ENCODE measurements at places on chromosomes 6 and 20.

- DNase-seq = no peak
Measured at GRCh38 chr6:161265554-161265953, 8.3 kb downstream of the AGPAT4 start.

- DNase-seq = no peak
Measured at GRCh38 chr6:80742481-80742880, 636.0 kb downstream of the BCKDHB start.

- no peak for DNase-seq
Measured at GRCh38 chr6:1267057-1267732, 44.7 kb upstream of the FOXQ1 start.

GRCh38 chr6:107125771-107126170 lies 10.5 kb upstream of the BEND3 start:
- no peak for DNase-seq

- DNase-seq = no peak
Measured at GRCh38 chr6:7469696-7470095, 71.8 kb upstream of the DSP start.

DNA sequence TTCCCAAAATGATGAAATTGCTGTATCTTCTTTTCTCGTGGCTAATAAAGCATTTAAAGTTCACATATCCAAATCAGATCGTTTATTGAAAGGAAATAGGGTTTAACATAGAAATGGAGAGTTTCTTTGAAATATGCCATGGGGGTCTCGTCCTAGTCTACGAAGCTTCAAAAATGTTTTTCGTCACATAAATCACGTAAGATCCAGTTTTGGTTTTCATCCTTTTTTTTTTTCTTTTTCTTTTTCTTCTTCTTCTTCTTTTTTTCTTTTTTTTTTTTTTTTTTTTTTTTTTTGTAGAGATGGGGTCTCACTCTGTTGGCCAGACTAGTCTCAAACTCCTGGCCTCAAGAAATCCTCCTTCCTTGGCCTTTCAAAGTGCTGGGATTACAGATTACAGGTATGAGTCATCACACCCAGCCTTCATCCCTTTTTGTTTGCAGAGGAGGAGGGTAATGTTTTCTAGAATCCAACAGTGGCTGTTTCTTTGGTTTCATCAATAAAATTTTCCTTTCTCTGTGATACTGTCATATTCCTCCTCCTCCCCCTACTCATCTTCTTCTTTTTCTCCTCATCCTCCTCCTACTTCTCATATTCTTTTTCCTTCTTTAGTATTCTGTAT lies 94.7 kb upstream of the LOC128125822 start:
- DNase-seq = no peak

DNA sequence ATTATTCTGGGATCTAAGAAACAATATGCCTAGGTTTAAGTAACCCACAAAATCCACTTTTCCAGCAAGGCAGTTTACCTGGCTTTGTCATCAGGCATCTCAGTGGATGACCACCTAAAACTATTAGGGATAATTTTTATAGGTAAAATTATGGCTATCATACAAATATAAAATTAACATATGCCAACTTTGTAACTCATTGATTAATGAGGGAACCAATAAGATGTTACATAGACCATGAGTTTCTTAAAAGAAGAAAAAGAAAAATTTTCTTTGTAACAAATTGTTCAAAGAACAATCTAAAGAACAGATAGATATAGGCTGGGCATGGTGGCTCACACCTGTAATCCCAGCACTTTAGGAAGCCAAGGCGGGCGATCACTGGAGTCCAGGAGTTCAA lies 49.7 kb upstream of the FILIP1 start:
- DNase-seq = no peak

- no peak for DNase-seq
Measured at GRCh38 chr6:37620519-37620918, 77.2 kb downstream of the MDGA1 start.

- no peak for DNase-seq
Measured at GRCh38 chr6:169215201-169215681, 38.4 kb downstream of the THBS2 start.

GRCh38 chr6:136192902-136193301 lies 57.2 kb downstream of the MTFR2 start:
- DNase-seq = no peak

DNA sequence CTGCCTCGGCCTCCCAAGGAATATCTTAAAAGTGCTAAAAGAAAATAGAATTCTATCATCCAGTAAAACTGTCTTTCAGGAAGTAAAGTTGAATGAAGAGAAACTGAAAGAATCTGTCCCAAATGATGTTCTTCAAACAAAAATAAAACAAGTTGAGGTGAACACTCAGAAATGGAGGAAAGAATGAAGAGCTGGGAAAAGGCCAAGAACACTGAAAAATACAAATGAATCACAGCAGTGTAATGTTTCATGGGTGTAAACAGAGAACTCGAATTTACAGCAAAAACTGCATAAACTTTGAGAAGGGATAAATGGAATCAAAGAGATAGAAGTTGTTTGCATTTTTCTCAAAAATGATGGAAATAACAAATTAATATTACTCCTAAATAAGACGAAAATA lies 317.3 kb downstream of the TAF4 start:
- no peak for DNase-seq

DNA sequence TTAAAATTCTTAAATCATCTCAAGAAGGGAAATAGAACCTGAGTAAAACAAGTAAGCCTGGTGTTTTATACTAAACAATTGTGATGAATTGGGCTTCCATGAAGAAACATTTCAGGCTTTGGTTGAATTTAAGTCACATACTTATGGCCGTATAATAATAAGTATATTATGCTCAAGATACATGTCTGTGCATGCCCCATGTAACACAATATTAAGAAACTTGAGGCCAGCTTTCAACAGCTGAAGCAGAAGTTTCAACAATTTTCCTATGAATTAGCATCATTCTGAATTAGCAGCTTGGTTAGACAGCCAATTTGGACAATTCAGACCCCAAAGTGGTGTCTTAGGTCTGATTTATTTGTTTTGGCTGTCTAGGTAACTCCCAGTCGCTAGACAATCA lies 243.7 kb downstream of the MYLK4 start:
- no peak for DNase-seq

DNA sequence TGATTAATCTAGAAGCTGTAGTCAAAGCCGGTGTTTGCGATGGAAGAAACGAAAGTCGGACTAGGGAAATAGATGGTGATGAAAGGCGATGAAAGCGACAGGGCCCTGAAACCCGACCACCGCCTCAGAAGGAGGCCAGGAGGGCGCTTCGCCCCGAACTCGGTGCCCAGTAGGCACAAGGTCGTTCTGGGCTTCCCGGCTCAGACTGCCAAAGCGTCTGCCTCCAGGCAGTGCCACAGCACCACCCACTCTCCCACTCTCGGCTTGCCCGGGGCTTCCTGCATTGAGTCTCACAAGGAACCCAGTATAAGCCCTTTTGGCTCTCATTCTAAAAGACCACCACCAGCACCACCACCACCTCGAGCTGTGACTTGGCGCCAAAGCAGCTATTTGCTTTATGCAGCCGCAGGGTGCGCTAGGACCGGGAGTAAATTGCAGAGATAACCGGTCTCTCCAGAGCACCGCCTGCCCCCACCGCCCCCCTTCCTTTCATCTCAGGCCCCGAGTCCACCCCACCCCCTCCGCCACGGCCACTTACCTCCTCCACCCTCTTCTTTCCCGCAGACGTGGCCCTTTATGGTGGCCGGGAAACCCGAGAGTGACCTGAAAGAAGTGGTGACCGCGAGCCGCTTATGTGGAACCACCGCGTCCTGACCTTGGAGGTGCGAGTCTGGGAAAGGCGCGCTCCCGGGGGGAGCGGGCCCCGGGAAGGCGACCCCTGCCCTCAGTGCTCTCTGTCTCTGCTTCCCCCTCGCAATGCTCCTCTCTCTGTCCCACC lies 2.4 kb downstream of the TCF21 start:
- no peak for DNase-seq

- DNase-seq = no peak
Measured at GRCh38 chr20:1877609-1878200, 17.5 kb upstream of the SIRPA start.

- DNase-seq = no peak
Measured at GRCh38 chr20:22223236-22223635, 361.1 kb downstream of the FOXA2 start.

GRCh38 chr20:36760647-36761046 lies 12.9 kb downstream of the DSN1 start:
- no peak for DNase-seq

DNA sequence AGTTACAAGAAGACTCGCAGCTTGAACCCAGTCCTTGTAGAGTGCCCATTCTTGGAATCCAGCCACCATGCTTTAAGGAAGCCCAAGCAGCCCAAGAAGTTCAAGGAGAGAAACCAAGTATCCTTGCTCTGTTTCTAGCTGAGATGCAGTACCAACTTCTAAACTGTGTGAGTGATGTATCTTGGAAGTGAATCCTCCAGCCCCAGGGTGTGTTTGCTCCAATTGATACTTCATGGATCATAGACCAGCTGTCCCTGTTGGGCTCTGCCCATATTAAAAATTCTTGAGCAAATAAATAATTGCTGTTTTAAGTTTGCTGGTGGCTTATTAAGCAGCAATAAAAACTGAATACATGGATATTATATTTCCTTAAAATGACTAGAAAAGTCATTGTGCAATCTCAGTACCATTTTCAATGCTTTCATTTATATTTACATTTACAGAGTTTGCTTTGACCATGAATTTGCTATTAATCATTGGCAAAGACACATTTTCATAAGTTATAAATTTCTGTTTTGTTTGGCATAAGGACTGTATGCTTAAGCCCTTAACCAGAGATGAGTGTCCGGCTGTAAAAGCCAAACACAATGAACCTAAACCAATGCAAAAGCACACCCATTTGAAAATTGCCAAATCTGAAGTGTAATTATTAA lies 9.2 kb downstream of the SPTLC3 start:
- DNase-seq = no peak

Measured in activated T-cell treated with anti-CD3 and anti-CD28 coated beads for 1 hour (primary cell).